ENCODE measurements at places on chromosomes 7 and 10. TPM values are rescaled to one million over a fixed set of nuclear protein-coding genes. Genes with fewer than 3 reads are reported as not detected.

The SOSTDC1 gene
- not detected for polyA plus RNA-seq

The GNB2 gene
- 169 TPM for polyA plus RNA-seq

The ARMC3 gene
- 0.30 TPM for polyA plus RNA-seq

The PRPF18 gene
- 22.3 TPM for polyA plus RNA-seq

GRCh38 chr10:48973065-48973464 lies 33.4 kb upstream of the LRRC18 start:
- DNase-seq, result no peak

GRCh38 chr10:132360766-132361447 lies 28.9 kb downstream of the LRRC27 start:
- peak; percentile 44 for DNase-seq

DNA sequence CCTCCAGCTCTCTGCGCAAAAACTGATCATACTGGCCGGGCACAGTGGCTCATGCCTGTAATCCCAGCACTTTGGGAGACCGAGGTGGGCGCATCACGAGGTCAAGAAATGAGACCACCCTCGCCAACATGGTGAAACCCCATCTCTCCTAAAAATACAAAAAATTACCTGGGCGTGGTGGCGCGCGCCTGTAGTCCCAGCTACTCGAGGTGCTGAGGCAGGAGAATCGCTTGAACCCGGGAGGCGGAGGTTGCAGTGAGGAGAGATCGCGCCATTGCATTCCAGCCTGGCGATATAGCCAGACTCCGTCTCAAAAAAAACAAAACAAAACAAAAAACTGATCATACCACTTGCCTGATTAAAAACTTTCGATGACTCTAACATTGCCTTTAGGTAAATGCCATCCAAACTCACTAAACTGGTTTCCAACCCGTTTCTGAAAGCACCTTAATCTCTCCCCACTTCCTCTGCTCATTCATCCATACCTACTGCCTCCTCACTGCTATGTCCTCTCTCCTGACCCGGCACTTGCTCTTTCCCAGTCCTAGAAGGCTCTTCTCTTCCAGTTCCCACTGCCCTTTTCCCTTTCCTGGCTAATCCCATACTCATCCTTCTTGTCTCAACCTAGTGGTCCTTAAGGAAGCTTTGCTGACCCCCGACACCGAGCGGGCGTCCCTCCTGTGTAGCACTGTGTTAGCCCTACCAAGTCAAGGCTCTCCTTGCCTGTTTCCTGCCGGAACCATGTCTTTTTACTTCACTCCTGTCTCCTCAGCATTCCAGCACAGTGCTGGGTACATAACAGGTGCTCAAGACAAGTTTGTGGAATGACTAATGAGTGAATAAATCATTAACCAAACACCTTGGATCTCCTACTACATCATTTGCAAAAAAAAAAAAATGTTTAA lies 686 bp upstream of the MIOS start:
- no peak for DNase-seq

- no peak for DNase-seq
These were observed 18.1 kb downstream of the RP9 start for GRCh38 chr7:33091111-33091531.
